ENCODE measurements at places on chromosomes 5 and 9.

DNA sequence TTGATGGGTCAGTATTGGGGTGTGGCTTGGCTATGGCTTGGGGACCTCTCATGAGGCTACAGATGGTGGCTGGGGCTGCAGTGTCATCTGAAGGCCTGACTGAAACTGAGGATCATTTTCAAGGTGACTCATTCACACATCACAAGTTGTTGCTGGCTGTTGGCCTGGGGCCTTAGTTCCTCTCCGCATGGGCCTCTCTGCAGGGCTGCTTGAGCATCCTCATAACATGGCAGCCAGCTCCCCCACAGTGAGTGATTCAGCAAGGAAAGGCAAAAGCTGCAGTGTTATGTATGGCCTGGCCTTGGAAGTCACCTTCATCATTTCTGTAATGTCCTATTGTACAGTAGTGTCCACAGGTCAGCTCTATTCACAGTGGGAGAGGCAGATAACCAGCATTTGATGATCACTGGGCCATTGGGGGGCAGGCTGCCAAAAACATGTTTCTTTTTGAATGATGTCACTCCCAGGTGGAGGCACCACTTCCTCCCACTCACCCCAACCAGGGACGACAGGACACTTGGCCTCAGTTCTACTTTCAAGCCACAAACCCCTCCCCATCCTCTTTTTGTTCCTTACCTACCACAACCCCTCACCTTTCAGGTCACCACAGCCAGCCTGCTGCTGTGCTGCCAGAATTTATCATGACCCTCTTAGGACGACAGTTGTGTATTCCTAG is 14.4 kb downstream of the FGD3 start:
- no peak for DNase-seq

- no peak for DNase-seq
Measured at GRCh38 chr9:124657516-124657915, 113.6 kb downstream of the NR6A1 start.

DNA sequence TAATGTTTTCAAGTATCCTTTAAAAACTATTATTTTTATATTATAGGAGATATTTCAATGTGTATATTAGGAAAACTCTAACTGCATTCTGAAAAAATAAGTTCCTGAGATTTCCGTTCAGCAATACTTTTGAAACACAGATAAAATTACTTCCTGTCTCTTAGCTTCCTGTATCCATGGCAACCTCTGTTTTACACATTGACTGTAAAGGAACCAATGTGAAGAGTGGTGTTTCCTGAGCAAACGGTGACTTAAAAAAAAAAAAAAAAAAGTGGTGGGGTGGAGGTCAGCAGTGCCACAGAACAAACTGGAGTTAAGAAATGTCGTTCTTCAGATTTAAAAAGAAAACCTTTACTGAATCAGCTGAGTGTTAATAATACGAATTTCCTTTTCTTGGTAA is at the start of gene LRRC70:
LRRC70 (plus strand) TSS at position 280 of the 400 bp plus-strand sequence. CDS start 620 bp downstream, outside the sequence.
- DNase-seq, result peak; percentile 58

DNA sequence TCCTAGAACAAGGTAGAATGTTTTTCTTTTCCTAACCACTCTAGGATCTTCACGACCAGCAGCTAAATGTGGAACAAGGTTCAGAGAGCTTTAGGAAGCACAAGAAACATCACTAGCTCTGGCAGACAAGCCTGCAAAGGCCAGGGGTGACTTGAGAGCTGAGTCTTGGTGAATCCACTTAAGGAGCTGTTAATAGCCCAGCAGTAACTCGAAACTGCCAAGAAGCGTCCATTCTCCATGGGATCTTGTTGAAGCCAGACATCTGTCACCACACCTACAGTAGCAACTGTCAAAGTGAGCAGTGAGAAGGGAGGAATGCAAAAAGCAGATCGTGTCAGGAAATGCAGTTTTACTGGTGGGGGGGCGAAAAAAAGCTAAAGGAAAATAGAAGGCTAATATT is 87.2 kb downstream of the ATPSCKMT start:
- no peak for DNase-seq

DNA sequence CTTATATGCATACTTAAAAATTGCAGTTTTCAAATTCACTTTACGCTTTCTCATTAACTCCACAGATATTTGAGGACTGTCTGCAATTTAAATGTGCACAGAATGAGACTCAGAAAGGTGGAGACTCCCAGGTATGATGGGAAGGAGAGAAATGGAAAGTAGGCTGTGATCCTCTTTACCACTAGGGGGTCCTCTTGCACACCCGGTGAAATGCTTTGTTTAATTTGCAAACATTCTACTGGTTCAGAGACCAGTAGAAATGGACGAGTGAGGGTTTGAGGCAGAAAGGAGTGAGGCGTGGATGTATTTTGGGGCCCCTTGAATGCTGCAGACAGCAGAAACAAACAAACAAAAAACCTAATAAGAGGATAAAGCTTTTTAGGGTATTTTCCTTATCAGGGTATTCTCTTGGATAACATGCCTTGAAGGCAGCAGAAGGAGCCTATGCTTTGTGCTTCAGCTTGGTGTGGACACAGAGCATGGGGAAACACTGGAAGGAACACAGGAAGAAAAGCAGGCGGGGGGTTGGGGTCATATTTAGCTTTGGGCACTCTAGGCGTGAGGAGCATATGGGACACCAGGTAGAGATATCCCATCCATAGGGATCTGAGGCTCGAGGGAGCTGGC is 410.1 kb downstream of the DMRT2 start:
- no peak for DNase-seq

DNA sequence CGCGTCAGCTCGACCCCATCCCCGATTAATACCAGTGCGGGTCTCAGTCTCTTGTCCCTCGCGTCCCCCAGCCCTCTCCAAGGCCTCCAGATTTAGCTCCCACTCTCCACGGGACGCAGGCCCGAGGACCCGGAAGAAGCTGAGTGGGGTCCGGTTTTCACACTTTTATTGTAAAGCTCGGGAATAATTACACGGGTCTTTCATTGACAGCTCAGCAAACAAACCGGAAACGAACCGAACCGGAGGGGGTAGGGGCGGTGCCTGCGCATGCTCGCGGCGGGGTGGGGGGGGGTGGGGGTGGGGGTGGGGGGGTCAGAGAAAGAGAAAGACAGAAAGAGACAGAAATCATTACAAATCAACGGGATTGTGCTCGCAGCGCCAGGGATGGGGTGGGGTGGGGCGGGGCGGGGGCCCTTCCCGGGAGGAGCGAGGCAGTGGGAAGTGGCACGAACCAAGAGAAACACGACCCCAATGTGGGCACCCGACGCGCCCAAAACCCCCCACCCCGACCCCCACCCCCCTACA is 27.9 kb downstream of the PCDH1 start:
- peak; percentile 24 for DNase-seq

- no peak for DNase-seq
Measured at GRCh38 chr9:71676460-71676859, 91.9 kb downstream of the CEMIP2 start.

- no peak for DNase-seq
Measured at GRCh38 chr9:128408963-128409431, 11.7 kb upstream of the CERCAM start.

GRCh38 chr5:142881076-142881783 is 111.1 kb downstream of the ARHGAP26 start:
- DNase-seq, result peak; percentile 85

GRCh38 chr5:39200081-39200480 is 19.3 kb downstream of the FYB1 start:
- DNase-seq, result no peak

GRCh38 chr9:134830126-134830525 is 50.5 kb upstream of the FCN2 start:
- DNase-seq, result no peak

DNA sequence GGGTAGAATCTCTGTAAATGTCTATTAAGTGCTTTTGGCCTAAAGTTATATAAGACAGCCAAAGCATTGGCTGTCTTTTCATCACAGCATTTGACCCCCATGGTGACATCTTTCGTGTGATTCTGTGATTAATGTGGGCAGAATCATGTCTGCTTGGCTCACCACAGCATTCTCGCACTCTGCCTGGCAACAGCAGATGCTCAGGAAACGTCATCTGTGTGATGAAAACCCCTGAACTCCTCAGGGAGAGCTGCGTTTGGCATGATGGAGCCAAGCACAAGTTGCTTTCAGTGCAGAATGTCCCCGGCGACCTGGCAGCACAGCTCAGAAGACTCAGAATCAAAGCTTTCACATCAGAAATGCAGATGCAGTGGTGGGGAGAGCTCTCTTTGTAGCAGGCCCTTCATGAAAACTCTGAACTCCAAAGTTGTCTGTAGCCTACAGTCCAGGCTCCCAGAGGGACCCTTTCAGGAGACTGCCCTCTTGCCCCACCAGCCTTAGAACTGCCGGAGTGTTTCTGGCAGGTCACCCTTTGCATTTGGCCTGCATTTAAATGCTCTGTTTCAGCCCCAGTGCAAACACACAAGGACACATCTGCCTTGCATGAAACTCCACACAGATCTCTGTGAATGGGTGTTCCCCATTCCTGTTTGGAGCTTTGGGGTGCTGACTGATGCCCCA is 155.6 kb upstream of the PANK3 start:
- peak; percentile 4 for DNase-seq

GRCh38 chr5:96117771-96118651 is 156.4 kb upstream of the ELL2 start:
- DNase-seq, result no peak

- DNase-seq, result peak; percentile 28
Measured at GRCh38 chr9:103991698-103992097, 102.4 kb upstream of the SMC2 start.

DNA sequence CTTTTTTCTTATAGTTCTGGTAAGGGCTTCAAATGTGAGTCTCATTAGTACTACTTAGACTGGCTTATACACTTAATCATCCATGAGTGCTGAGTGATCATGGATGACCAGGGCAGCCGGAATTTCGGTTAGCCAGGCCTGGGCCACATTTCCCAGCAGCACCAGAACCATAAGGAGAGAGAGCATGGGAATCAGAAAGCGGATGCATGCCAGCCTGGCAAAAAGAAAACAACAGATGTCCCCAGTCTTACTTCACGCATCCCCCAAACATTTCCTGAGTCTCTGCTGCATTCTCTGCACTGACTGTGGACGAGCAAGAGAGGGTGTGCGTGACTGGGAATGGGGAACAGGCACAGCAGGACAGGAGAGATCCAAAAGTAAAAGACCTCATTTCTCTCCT is 371.1 kb upstream of the ZNF608 start:
- DNase-seq, result no peak

DNA sequence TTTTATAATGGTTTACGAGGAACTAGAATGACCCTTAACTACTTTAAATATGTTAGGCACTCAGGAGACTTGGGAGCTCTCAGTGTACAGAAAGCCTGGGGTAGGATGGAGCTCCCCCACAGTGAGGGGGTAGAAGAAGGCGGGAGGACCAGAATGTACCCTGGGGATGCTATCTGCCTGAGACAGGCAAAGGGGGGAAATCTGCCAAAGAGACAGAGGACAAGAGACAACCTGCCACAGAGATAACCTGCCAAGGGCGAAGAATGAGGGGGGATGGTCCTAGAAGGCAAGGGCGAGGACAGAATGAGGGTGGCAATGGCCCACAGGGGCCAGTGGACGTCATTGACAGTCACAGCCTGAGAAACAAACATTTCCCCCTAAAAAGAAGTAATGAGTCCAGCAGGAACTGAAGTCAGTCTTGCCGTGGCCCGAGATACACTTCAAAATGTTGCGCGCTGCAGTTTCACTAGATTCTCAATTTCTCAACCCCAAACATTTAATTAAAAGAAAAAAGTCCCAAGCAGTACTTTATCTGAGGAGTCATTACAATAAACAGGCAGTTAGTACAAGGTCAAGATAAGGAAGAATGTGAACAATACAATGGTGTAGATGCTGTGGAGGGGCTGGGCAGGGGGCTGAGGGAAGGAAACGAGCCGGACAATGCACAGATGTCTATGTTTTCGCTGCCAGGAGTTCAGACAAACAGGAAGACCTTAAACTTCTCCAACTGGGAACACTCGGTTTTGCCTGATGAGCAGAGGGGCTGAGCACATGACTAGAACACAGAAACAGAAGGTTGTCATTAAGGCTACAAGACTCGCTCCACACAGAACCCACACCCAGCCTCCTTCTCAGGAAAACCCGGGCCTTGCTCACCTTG is 125.0 kb downstream of the LHFPL2 start:
- DNase-seq, result no peak

GRCh38 chr5:138632900-138633489 is 57.8 kb upstream of the HSPA9 start:
- peak; percentile 75 for DNase-seq
